ENCODE measurements at places on chromosomes 11 and 22.

DNA sequence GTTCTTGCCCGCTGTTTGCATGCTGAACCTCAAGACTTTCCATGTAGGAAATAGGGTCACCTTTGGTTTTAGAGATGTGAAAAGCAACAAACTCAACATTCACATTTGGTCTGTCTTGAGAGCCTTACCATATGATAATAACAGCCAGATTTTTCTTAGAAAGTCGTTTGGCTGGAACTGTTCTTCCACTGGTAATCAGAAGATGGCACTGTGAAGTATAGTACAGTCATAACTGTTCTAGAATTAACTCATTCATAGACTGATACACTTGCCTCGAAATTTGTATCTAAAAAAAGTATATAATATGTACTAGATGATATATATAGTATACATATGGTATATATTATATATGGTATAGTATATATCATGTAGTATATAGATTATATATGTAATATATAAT, 12.3 kb downstream of the LUZP2 start:
- no peak for DNase-seq

GRCh38 chr11:114816791-114817190, 138.5 kb downstream of the NXPE2 start:
- no peak for DNase-seq

DNA sequence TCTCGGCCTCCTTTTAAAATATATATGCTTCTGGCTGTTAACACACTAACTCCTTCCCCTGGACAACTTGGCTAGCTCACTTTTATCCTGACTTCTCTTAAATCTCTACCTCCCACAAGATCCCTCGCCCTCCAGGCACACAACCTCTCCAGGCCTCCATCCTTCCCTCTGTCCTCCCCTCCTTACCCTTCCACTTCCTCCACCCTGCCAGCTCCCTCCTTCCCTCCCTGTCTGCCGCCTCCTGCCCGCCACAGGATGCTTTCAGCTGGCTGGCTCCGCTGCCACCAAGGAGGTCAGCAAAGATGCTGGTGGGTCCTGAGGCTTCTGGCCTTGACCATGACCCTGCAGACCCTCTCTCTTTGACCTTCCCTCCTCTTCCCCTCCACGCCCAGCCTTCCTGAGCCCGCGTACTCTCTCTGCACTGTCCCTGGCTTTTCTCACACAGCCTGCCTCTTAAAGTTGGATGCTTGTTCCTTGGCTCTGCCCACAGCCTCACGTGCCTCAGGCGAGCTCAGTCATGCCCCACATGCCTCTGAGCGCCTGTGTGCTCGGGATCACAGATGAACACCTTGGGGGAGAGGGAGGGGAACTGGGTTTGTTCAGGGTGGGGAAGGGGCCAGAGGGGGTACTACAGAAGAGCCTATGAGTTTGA, 6.7 kb downstream of the NFAM1 start:
- no peak for DNase-seq

GRCh38 chr22:26435327-26436093, 6.5 kb downstream of the ASPHD2 start:
- no peak for DNase-seq

DNA sequence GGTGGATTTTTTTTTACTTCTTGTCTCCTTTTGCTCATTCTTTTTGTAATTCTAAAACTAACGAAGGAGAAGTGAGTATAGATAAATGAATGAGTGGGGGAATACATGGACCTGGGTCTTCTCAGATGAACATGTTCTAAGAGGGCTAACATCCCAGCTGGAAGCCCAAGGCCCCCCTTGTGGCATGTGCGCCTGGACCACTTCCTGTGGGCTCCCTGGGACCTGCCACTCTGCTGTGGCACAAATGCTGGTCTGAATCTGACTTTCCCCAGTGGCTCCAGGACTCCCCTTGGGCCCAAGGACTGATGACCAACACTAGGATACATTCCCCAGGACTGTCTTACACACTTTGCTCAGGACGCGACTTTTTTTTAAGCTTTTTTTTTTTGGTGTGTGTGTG, 32.7 kb upstream of the ALX4 start:
- DNase-seq = no peak

Measured in T-helper 1 cell (primary cell).